NAMALWA (cell line): ENCODE measurements at places on chromosomes 13 and 19.

GRCh38 chr19:44604241-44604640 is 9.1 kb upstream of the IGSF23 start:
- DNase-seq: no peak

DNA sequence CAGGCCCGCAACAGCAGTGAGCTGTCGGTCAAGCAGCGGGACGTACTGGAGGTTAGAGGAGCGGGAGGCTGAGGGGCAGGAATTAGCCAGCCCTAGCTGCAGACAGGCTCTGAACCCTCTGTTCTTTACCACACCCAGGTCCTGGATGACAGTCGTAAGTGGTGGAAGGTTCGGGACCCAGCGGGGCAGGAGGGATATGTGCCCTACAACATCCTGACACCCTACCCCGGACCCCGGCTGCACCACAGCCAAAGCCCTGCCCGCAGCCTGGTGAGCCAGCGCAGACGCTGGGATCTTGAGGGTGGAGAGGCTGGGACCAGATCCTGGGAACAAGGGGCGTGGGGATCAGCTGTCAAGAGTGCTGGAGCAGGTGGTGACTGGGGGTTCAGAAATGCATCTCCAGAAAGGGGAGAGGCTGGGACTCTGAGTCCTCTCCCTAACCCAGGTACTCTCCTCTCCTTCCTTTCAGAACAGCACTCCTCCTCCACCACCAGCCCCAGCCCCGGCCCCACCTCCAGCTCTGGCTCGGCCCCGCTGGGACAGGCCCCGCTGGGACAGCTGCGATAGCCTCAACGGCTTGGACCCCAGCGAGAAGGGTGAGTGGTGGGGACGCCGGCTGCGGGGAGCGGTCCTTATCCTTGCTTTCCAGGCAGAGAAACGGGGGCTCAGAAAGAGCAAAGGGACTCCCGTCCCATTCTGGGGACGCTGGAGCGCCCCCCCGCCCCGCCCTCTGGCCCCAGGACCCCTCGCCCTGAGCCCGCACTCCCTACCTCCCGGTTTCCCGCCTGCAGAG is 10.4 kb downstream of the EPS8L1 start:
- DNase-seq: no peak

GRCh38 chr13:80338781-80339562 is 2.0 kb downstream of the SPRY2 start:
- no peak for DNase-seq

DNA sequence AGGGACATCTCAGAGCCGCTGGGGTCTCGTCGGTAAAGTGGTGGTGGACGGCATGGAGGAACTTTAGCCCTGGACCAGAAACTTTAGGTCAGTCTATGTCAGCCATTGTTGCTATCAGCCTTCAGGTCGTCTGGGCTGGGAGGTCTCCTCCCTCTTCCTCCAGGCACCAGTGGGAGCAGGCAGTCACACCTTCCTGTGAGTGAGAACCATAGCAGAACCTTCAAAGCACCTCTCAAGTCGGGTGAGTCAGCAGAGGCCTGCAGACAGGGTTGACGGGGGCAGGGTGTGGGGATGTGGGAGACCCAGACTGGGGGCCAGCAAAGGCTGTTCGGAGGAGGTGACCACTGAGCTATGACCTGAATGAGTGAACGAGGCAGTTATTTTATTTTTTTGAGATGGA is 15.4 kb upstream of the SBNO2 start:
- DNase-seq: no peak

- no peak for DNase-seq
These were observed 8.1 kb downstream of the URAD start for GRCh38 chr13:27980280-27980998.

DNA sequence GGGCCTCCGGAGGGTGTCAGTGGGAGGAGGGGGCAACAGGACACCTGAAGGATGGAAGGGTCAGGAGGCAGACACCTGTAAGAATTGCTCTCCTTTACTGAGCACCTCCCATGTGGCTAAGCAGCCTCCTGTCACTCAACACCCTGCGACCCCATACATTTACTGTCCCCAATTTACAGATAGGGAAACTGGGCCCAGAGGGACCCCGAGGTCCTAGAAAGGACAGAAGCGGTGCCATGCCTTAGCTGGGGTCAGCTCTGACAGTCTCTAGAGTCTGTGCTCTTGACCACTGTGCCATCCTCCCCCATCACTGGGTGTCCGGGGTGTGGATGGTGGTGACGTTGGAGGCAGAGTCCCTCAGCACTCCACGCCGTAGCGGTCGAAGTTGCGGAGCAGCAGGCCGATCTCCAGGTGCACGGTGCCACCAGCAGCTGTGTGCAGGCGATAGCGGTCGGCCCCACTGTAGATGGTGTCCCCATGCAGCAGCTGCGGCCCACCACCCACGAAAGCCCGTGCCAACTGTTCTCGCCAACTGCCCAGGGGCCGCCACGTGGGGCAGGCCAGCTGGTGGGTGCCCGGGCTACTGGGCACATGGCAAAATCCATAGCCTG is 726 bp upstream of the TGFB1 start:
- no peak for DNase-seq

- DNase-seq: no peak
These were observed 79.8 kb downstream of the CHST8 start for GRCh38 chr19:33701565-33701964.

GRCh38 chr19:6270822-6271221 is 9.0 kb downstream of the MLLT1 start:
- DNase-seq: no peak

GRCh38 chr19:5903056-5903623 is 450 bp downstream of the NDUFA11 start:
- DNase-seq: no peak

GRCh38 chr13:88602786-88603777 is 931.9 kb downstream of the SLITRK5 start:
- DNase-seq: no peak

- DNase-seq: peak; percentile 65
These were observed 8.7 kb downstream of the SIGLECL1 start for GRCh38 chr19:51259348-51260245.

GRCh38 chr13:59425211-59425741 is 738.5 kb downstream of the DIAPH3 start:
- no peak for DNase-seq
